ENCODE measurements at places on chromosomes 7 and 10. TPM values are rescaled to one million over a fixed set of nuclear protein-coding genes. Genes with fewer than 3 reads are reported as not detected.
A peak's percentile ranks its signal among the peaks of the same experiment; 100 is the strongest.

- peaks cover 5% of the 10 kb centered on the region for H3K27me3 ChIP-seq
- peaks cover 7% of the 10 kb centered on the region for H3K4me1 ChIP-seq
- H3K36me3 ChIP-seq, result no peaks in the 10 kb centered on the region
- no peak for DNase-seq
- no peak overlapping the region for H3K4me3 ChIP-seq
- no peak overlapping the region for H3K27ac ChIP-seq
Measured at GRCh38 chr7:50648076-50648475, 82.9 kb upstream of the DDC start.

ZNF425 gene
- total RNA-seq, result 1.4 TPM

AHR gene
- 50.6 TPM for total RNA-seq

DNA sequence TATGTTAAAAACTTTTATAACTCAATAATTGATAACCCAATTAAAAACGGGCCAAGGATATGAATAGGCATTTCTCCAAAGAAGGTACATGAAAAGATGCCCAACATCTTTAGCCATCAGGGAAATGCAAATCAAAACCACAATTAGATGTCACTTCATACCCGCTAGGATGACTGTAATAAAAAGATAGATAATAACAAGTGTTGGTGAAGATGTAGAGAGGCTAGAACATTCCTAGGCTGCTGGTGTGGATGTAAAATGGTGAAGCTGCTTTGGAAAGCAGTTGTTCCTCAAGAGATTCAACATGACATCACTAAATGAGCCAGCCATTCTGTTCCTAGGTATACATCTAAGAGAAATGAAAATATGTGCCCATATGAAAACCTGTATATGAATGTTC is 35.6 kb downstream of the CAMK1D start:
- H3K36me3 ChIP-seq, result peaks cover 6% of the 10 kb centered on the region
- peaks cover 2% of the 10 kb centered on the region for H3K27me3 ChIP-seq
- no peak overlapping the region for H3K4me3 ChIP-seq
- no peak overlapping the region for H3K27ac ChIP-seq
- no peak for DNase-seq
- peaks cover 2% of the 10 kb centered on the region for H3K4me1 ChIP-seq

DNA sequence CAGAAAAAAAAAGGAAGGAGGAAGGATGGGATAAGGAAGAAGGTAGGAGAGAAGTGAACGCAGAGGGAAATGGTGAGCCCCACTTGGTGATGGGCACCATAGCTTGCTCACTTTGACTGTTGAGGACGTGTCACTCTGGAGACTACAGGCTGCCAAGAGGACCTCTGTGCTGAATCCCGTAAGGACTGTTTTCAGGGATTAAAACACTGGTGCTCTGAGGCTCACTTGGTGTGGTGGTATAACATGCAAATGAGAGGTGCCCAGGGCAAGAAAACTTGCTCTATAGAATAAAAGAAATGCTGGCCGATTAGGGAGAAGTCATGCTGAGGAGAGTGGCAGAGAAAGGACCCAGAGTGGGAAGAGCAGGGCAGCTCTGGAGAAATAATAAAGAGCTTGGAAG is 5.3 kb upstream of the IL2RA start:
- peak overlapping the region; percentile 85 for H3K4me3 ChIP-seq
- DNase-seq, result no peak

CDC14C gene
- not detected for total RNA-seq

DNA sequence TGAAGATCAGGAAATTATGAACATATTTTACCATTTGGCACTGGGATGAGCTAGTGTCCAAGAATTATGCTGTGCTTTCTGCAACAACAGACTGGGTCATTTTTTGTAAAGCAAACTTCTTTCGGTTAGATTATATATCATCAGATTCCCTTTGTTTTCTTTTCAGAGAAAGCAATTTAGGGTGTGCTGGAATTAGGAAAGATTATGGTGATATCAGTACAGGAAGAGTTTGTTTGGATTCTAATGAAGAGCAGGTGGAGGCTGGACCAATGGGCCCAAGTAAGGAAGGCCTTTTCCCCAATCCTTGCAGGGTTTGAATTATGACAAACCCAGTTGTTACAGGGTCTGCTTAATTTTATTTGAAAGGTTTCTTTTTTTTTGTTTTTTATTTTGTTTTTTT is 1092.8 kb downstream of the KCNMA1 start:
- peaks cover 2% of the 10 kb centered on the region for H3K27me3 ChIP-seq
- H3K36me3 ChIP-seq, result no peaks in the 10 kb centered on the region
- no peak overlapping the region for H3K4me3 ChIP-seq
- no peaks in the 10 kb centered on the region for H3K4me1 ChIP-seq

DNA sequence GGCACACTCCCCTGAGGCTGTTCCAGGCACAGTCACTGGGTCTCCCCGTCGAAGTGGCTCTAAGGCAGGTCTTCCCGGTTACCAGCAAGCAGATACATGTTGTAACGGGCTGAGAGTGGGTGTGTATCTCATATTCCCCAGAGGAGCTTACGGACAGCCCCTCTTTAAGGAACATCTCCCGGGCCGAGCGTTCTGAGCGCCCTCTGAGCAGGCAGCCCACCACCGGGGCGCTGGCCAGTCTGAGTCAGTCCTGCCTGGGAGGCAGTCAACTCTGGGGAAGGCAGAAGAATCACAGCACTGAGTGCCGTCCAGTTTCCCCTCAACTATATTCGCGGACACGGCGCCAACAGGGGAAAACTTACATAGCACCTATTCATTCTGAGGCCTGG is 117.4 kb downstream of the LHPP start:
- peaks cover 11% of the 10 kb centered on the region for H3K27me3 ChIP-seq
- DNase-seq, result no peak
- H3K4me1 ChIP-seq, result no peaks in the 10 kb centered on the region
- no peak overlapping the region for H3K27ac ChIP-seq
- H3K36me3 ChIP-seq, result no peaks in the 10 kb centered on the region

DNA sequence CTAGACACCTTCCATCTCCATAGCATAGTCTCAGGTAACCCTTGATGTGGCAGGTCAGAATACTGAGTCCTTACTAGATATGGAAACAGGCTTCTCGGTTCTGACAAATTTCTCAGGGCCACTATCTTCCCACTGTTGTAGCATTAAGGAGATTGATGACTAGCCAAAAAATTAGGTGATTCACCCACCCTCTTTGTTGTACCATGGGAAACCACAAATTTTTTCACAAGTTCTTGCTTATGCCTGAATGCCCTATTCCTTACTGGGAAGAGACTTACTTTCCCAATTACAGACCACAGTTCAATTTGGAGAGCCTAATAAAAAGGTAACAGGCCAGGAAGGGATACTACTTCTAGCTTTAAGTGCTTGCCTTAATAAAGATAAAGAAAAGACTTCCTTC is 948.8 kb downstream of the GRM8 start:
- DNase-seq, result no peak
- H3K27me3 ChIP-seq, result no peaks in the 10 kb centered on the region

DNA sequence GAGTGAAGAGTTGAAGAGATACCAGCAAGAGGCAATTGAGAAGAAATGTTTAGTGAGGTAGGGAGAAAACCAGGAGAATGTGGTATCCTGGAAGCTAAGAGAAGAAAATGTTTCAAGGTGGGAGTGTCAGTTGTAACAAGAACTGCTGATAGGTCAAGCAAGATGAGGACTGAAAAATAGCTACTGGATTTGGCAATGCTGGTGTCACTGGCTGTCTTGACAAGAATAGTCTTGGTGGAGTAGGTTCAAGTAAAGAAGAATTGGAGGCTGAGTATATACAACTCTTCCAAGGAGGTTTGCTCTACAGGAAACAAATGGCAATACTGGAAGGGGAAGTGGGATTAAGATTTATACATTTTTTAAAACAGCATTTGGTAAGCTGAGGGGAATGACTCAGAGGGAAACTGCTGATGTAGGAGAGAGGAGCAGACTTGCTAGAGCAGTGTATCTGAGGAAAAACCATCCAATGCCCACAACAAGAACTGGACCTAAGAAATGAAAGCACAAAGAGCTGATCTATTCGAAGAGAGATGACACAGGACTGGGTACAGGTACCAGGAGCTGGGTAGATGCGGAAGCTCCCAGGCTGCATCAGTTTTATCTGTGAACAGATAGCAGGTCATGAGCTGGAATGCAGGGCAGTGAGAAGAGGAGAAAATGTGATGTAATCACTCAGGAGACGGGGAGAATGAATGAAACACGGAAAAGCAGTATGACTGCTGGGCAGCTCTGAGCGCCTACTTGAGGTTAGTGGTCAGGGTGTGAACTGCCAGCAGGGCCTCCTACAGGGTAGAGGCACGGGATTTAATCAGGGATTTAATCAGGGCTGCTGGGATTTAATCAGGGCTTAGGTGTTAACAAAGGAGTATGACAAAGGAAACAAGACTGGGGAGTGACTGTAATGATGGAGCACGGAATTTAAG is 34.5 kb downstream of the FAM25A start:
- no peaks in the 10 kb centered on the region for H3K27me3 ChIP-seq
- H3K36me3 ChIP-seq, result peaks cover 11% of the 10 kb centered on the region
- no peak overlapping the region for H3K27ac ChIP-seq
- DNase-seq, result no peak
- H3K4me3 ChIP-seq, result no peak overlapping the region

DNA sequence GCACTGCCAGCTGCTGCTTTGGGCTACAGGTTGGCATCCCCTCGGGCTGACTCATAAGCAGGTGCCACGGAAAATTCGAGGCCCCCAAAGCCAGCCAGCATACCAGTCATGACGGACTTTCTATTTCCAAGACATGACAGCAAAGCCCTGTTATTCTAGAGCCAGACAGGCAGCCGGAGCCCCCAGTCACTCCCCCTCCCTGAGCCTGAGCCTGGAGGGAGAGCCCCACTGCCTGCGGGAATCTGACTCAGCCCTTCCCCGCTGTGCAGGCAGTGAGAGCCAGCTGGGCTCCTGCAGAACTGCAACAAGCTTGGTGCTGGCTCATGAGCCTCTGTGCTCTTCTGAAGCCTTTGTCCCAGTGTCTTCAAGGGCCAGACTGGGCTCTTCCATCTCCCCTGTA is 15.8 kb downstream of the BTBD16 start:
- no peak overlapping the region for H3K4me3 ChIP-seq
- no peak for DNase-seq
- H3K27me3 ChIP-seq, result peaks cover 18% of the 10 kb centered on the region
- peaks cover 3% of the 10 kb centered on the region for H3K4me1 ChIP-seq
- H3K27ac ChIP-seq, result no peak overlapping the region
- H3K36me3 ChIP-seq, result no peaks in the 10 kb centered on the region

DNA sequence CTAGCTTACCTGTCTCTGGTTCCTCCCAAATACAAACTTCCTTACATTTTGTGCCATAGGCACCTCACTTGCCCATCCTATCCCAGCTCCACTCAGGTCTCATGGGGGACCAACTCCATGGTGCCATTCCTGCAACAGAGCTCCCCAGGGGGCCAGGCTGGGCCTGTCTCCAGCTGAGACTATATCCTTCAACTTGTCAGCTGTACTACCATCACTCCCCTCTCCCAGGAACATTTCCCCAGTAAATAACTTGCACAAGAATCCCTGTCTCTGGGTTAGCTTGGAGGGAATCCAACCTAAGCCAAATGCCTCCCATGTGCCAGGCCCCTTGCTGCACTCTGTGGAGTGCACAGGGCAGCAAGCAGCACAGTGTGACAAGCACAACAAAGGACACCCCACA is 33.2 kb downstream of the FRMPD2 start:
- H3K36me3 ChIP-seq, result no peaks in the 10 kb centered on the region
- no peak for DNase-seq
- H3K27ac ChIP-seq, result no peak overlapping the region
- H3K27me3 ChIP-seq, result peaks cover 2% of the 10 kb centered on the region

DNA sequence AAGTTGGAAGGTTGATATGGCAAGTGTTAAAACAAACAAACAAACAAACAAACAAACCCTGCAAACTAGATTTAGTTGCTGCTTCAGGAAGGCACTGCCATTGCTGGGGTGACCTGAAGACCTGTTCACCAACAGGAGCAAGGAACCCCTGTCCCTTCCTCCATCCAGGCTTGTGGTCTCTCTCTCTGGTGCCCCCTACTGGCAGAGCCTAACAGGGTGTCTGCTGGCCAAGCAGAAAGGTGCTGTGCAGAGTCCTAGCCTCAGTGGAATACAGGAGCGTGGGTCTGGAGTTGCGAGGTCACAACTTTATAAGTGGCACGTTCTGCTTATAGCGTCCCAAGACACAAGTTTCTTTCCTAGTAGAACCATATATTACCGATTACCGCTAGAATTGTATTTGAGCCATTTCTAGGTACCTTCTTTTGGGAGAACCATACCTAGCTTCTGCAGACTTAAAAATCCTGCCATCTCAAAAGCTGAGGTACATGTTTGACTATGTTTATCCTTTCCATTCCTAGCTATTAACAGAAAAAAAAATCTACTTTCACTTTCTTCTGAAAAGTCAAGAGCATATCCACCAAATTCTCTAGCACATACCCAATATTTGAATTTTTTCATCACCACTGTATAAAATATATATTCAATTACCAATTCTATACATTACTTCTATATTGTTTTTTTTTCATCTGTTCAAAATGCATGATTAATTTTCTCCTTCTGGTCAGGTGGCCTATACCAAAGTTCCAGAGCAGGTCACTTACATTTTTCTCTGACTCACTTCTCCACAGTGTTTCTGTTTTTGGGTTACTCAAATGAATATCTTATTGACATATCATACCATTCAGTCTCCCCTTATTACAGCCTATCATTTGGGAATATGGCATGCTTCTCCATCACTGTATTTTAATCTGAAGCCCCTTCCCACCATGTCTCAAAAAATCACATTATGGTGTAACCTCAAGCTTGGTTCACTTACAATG is 29.1 kb upstream of the CALD1 start:
- H3K27me3 ChIP-seq, result no peaks in the 10 kb centered on the region
- no peaks in the 10 kb centered on the region for H3K36me3 ChIP-seq
- no peak overlapping the region for H3K4me3 ChIP-seq

ACSL5 gene
- total RNA-seq, result 59.5 TPM

- H3K4me1 ChIP-seq, result peaks cover 31% of the 10 kb centered on the region
- no peaks in the 10 kb centered on the region for H3K27me3 ChIP-seq
- H3K36me3 ChIP-seq, result peaks cover 15% of the 10 kb centered on the region
- H3K27ac ChIP-seq, result no peak overlapping the region
- H3K4me3 ChIP-seq, result no peak overlapping the region
Measured at GRCh38 chr7:84088802-84089201, 105.8 kb downstream of the SEMA3A start.

- no peaks in the 10 kb centered on the region for H3K27me3 ChIP-seq
- H3K27ac ChIP-seq, result no peak overlapping the region
- no peaks in the 10 kb centered on the region for H3K36me3 ChIP-seq
- DNase-seq, result no peak
Measured at GRCh38 chr10:106931853-106932249, 232.7 kb downstream of the SORCS1 start.

DNA sequence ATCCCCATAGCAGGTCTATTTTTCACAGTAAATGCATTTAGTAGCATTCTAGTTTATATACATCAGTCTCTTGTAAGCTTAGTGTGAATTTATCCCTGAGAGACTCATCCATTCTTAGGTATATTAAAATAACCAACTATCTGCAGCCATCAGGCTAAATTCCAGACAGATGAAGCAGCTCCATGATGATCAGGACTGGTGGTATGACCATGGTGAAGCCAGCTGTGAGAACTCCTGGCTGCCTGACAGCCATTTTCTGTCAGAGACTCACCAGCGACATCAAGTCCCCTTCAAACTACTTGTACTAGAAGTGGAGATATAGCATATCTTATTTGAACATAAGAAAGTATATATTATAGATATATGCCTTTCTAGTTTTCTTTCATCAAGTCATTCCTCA is 70.3 kb upstream of the GSDME start:
- H3K27ac ChIP-seq, result peak overlapping the region; percentile 90
- peaks cover 69% of the 10 kb centered on the region for H3K4me1 ChIP-seq
- peak overlapping the region; percentile 70 for H3K4me3 ChIP-seq
- no peaks in the 10 kb centered on the region for H3K27me3 ChIP-seq
